ENCODE measurements at places on chromosomes 6 and 20.

- no peak for DNase-seq
Observed at GRCh38 chr6:156646496-156646895, 130.7 kb upstream of the ARID1B start.

DNA sequence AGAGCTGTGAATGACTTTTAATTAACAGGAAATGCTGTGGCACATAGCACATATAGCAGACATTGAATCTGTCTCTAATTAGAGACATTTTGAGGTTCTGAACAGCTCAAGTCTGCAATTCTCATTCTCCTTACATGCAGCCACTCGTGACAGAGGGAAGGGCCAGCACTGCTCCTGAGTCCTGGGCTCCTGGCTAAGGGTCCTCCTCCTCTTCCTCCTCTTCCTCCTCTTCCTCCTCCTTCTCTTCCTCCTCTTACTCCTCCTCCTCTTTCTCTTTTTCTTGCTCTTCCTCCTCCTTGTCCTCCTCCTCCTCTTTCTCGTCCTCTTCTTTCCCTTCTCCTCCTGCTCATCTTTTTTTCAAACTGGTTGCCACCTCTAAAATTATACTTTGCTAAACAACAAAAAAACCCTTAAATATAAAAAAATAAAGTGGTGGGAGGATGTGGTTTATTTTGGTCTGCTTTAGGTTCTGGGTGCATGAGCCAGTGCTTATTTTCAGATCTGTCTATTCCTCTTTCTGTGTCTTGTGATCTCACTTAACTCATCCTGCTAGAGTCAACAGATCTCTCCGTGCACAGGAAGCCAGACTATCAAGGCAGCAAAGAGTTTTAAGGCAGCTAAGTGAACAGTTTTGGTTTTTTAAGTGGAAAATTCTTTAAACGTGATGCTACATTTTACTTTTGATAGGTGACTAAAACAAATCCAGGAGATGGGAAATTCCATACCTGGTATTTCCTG, 159.3 kb downstream of the CD83 start:
- no peak for DNase-seq

DNA sequence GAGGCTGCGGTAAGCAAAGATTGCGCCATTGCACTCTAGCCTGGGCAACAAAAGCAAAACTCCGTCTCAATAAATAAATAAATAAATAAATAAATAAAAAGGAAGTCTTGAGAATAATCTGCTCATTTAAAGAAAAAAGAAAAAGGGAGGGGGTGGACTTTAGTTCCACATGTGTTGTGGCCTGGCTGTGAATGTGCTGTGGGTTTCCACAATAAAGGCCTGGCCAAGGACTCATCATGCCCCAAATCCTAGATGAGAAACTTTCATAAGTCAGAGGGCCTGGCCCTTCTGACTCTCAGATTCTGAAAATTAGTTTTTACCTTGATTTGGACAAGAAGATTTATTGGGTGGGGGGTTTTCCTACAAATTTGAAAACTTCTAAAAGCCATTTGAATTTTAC, 48.4 kb downstream of the RIOK1 start:
- DNase-seq, result no peak

- DNase-seq, result no peak
Observed at GRCh38 chr6:160327981-160328380, 20.2 kb upstream of the SLC22A3 start.

GRCh38 chr6:15033850-15034203, 212.0 kb upstream of the JARID2 start:
- DNase-seq, result no peak

DNA sequence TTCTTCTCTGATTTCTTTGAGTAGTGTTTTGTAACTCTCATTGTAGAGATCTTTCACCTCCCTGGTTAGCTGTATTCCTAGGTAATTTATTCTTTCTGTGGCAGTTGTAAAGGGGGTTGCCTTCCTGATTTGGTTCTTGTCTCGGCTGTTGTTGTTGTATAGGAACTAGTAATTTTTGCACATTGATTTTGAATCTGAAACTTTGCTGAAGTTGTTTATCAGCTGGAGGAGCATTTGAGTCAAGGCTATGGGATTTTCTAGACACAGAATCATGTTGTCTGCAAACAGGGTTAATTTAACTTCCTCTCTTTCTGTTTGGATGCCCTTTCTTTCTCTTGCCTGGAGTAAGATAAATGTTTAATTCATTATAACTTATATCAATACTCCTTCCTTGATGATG, 86.4 kb downstream of the OLIG3 start:
- no peak for DNase-seq

DNA sequence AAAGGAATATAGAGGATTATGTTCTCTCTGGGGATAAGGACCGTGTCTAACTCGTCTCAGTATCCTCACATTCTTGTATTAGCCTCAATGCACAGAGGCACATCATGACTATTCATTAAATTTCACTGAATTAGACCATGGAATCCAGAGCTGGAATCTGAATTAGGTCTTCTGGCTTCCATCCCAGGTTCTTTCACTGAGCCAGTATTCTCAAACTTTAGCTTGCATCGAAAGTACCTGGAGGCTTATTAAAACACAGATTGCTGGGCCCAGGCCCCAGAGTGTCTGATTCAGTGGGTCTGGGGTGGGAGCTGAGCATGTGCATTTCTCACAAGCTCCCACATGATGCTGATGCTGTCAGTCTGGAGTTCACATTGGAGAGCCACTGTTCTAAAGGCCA, 142.0 kb downstream of the UST start:
- no peak for DNase-seq

DNA sequence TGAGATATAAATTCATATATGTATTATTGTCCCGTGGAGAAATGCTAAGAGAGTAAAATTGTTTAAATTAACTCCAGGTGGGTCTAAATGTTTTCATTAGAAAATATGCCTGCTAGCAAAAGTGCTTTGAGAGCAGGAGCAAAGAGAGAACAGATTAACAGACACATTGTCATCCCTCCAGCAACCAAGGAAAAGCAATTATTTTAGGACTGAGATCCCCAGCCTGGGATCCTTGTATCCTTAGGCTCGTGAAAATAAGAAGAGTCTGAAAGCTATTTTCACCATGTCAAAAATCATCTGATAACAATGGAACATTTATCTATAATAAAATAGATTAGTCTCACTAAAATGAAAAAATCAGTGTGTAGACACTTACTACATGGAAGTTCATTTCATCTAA, 11.5 kb upstream of the MRS2 start:
- no peak for DNase-seq

DNA sequence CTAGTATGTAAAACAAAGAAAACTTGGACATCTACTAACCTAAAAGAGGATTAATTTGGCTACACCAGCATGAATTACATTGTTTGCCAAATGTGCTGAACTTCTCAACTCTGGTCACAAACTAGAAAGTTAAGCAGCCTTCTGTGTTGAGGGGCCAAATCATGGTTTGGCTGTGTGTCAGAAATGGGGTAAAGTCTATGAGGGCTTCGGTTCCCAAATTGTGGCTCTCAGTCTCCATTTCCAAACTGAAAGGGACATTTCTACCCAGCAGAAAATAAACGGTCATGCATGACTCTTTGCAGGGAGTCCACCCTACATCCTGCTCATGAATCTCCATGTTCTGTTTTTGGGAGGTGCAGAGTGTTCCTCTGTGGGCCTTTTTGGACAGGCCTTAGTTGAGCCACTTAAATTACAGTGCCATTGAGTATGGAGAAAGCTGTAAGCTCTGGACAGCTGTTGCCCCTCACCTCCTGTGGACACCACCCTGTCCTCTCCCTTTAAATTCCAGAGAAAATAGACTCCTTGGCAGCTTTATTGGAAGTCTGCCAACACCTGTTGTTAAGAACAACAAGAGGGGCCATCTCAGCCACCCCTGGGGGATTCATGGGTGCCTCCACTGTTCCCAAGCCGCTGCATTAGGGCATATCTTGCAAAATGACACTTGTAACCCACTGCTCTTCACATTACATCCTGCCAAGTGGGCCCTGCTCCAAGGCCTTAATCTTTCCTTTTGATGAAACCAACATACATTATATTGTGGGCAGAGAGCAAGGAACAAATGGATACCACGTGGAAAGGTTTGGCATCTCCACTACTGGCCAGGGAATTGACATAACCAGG, 27.5 kb upstream of the SNRPC start:
- DNase-seq, result no peak

- no peak for DNase-seq
Observed at GRCh38 chr6:69887026-69887425, 20.7 kb downstream of the COL19A1 start.

Measured in activated CD4-positive, alpha-beta T cell treated with anti-CD3 and anti-CD28 coated beads, Interleukin-2, amount 50 U/mL, for 1 hour (primary cell).